Effector CD4-positive, alpha-beta T cell (primary cell): ENCODE measurements at places on chromosomes 5 and 9.

- DNase-seq, result no peak
Measured at GRCh38 chr5:66671305-66671704, 75.1 kb downstream of the MAST4 start.

DNA sequence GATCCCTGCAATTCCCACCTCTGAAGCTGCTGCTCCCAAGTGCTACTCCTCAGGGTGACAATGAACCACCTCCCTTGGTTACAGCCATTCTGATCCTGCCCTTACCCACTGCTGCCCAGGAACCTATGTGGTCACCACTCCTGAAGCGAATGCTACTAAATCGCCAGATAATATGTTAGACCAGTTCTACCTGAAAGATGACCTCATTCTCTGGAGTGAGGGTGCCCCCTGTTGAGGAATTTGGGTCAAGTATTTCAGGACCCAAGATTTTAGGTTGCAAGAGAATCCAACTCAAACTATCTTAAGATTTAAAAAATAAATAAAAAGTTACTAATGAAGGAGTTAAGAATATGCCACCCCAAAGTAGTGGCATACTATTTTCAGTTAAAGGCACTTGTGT, 5.8 kb upstream of the SNAPC3 start:
- peak; percentile 17 for DNase-seq

GRCh38 chr9:91660521-91660920, 236.9 kb upstream of the NFIL3 start:
- no peak for DNase-seq

DNA sequence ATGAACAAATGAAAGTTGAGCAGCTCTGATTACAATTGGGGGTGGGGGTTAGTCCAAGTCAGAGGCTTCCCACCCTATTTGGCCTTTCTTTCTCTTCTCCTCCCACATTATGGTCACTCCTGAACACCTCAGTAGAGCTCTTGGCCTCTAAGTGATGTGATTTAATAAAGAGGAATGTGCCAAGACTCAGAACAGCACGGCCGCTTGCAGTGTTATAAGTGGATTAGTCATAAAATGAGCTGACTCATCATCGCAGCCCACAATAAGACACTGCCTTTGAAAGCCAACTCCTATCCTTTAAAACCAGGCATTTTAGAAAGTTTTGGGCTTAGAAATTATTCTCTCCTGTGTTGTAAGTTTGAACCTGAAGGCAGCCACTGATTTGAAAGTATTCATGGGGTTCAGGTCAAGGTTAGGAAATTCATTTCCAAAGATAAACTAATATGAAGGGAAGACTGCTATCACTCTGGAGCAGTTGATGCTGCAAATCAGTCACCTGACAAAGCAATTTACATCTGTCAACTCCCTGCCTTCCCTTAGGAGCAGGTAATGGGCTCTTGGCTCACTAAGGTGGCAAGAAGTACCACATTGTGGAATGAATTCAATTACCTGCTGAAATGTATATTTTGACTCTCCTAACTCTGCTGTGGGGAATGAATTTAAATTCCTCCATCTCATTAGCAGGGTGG, 283.6 kb upstream of the NMUR2 start:
- DNase-seq, result no peak

DNA sequence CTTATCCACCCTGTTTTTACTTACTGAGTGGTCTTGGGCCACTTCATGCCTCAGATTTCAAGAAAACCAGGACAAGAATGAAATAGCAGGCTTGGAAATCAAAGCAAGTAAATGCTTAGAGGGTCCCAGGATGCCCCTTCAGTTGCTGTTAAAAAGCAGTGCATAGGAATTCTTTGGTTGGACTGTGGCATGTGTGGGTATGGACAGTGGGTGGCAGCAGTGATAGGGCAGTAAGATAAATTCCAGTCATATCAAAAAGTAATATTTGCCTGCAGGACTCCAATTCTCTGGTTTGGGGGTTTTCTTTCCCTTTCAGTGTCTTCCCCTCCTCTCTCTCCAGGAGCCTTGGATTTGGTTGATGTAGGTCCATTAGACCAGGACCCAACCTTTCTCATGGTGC, 306.7 kb upstream of the CLINT1 start:
- no peak for DNase-seq

- DNase-seq, result no peak
Measured at GRCh38 chr5:59798862-59799667, 94.5 kb downstream of the PDE4D start.

- DNase-seq, result no peak
Measured at GRCh38 chr5:32446630-32447029, 2.1 kb upstream of the ZFR start.

- no peak for DNase-seq
Measured at GRCh38 chr5:50975840-50976239, 309.4 kb downstream of the PARP8 start.
